ENCODE measurements at places on chromosomes 7 and 10. TPM values are rescaled to one million over a fixed set of nuclear protein-coding genes. Genes with fewer than 3 reads are reported as not detected.
A peak's percentile ranks its signal among the peaks of the same experiment; 100 is the strongest.

- H3K27ac ChIP-seq, result no peak overlapping the region
- no peaks in the 10 kb centered on the region for H3K27me3 ChIP-seq
- no peaks in the 10 kb centered on the region for H3K4me1 ChIP-seq
These were observed 1194.4 kb upstream of the SORCS1 start for GRCh38 chr10:108358912-108359311.

GRCh38 chr7:55365205-55365674 is at the start of gene LANCL2:
Gene LANCL2 (plus strand): TSS chr7:55365337. CDS start chr7:55366026, 689 bp downstream.
- peaks cover 3% of the 10 kb centered on the region for H3K36me3 ChIP-seq
- H3K27ac ChIP-seq, result peak within 1 kb of the TSS; percentile 99
- no peak for DNase-seq
- H3K27me3 ChIP-seq, result no peaks in the 10 kb centered on the region

DNA sequence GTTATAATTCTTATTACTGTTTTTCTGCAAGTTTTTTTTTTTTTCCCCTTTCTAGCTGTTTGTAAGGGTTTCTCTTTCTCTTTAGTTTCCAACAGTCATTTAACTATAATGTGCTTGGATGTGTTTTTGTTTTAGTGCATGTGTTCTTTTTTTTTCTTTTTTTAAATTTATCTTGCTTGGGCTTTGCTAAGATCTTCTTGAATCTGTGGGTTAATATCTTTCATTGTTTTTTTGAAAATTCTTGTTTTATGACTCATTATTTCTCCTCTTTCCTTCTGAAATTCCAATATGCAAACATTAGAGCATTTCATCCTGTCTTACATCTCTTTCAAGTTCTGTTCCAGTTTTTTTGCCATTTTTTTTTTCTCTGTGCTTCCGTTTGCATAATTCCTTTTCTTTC is 5.7 kb upstream of the HK1 start:
- H3K27me3 ChIP-seq, result no peaks in the 10 kb centered on the region
- no peak overlapping the region for H3K27ac ChIP-seq
- H3K36me3 ChIP-seq, result no peaks in the 10 kb centered on the region

- H3K4me3 ChIP-seq, result no peak overlapping the region
- H3K27ac ChIP-seq, result no peak overlapping the region
- H3K36me3 ChIP-seq, result peaks cover 22% of the 10 kb centered on the region
- DNase-seq, result no peak
- H3K4me1 ChIP-seq, result no peaks in the 10 kb centered on the region
- peaks cover 26% of the 10 kb centered on the region for H3K27me3 ChIP-seq
These were observed 529.8 kb upstream of the GALNT17 start for GRCh38 chr7:70602117-70602516.

GRCh38 chr10:55491712-55492111 is 690.7 kb upstream of the PCDH15 start:
- H3K36me3 ChIP-seq, result no peaks in the 10 kb centered on the region
- no peak overlapping the region for H3K27ac ChIP-seq
- H3K4me1 ChIP-seq, result no peaks in the 10 kb centered on the region
- no peak overlapping the region for H3K4me3 ChIP-seq
- no peak for DNase-seq

Gene LRRD1
- total RNA-seq, result not detected
